ENCODE measurements at places on chromosomes 2 and 18.
A peak's percentile ranks its signal among the peaks of the same experiment; 100 is the strongest.

DNA sequence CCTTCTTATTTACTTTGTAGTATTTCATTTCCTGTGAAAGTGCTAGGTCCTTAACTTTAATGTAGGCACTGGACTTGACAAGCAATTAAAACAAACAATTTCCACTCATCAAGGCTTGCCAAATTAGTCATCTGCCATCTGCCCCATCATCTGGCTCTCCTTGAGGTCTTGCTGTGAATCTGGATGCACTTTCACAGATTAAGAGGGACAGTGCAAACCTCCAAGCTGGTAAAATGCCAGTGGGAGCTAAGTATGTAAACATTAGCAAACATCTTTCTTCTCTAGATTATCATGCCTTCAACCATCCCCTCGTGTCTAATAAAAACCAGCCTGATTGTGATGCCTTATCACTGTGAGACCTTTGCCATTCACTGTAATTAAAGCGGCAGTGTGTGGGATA, 402.9 kb downstream of the ERBB4 start:
- DNase-seq: peak; percentile 32

- no peak for DNase-seq
These were observed 143.0 kb upstream of the MYCN start for GRCh38 chr2:15797231-15797938.

DNA sequence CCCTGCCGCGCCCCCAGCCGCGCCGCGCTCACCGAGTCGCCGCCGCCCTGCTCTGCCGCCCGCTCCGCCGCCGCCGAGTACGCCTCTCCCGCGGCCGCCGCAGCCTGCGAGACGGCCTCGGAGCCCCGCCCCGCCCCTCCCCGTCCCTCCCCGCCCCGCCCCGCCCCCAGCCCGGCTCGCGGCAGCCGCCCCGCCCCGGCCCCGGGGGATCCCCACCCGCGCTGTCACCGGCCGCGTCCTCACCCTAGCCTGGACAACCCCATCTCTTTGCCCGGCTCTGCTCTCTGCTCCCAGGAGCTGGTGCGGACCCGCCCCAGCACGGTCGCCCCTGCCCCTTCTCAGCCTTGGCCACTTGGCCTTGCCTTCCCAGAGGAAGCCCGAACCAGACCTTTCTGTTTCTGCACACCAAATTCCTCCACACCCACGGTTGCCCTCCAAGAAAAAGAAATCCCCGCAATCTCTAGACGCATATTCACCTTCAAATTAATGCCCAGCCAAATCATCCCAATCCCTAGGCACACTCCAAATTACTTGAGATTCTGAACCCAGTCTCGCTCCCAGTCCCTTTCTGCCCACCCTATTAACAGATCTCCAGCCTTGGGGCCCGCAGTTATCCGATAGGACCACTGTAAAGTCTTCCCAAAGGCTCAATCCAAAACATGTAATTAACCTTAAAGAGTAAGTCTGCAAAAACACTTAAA, at the start of gene CYRIA:
Gene CYRIA, minus strand, starts transcription at position 87 of the 701 bp plus-strand sequence. CDS start 77,715 bp downstream, outside the sequence.
- no peak for DNase-seq

DNA sequence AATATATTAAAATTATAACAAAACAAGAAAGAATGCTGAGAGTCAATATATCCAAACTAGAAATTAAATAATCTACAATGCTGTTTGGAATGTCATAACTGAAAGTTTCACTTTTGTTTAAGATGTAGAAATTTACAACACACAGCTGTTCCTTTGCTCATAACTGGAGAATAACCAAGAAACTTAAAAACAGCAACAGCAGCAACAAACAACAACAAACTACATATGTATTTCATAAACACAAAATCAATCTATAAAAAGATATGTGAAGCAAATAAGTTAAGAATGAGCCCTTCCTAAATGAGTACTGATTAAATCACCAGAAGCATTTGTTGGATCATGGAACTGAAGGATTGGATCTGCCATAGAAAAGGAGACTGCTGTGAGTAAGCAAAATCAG, 456.5 kb upstream of the ZNF804A start:
- no peak for DNase-seq

DNA sequence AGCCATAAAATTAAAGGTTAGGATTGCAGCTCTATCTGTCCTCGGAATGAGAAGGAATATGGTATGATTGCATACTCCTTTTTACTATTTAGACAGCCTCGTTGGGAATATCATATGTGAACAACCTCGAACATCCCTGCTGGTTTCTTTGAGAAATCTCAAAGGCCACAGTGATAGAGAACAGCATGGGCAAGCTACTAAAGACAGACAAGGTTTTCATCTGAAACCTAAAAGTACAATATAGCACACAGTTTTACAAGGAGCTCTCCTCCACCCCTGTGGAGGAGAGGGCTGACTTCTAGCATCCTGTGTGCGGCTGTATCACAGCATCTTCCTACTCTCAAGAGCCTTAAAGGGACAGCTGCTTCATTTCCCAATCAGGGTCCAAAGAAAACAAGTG, 104.3 kb downstream of the VWC2L start:
- no peak for DNase-seq
